ENCODE measurements at places on chromosomes 16 and 17.

GRCh38 chr17:43625606-43626005 is 36.1 kb downstream of the MEOX1 start:
- DNase-seq = no peak

GRCh38 chr17:35062308-35062707 is 1.2 kb downstream of the RFFL start:
- DNase-seq = no peak

GRCh38 chr17:16915752-16916556 is 56.0 kb downstream of the TNFRSF13B start:
- DNase-seq = no peak

GRCh38 chr17:75558666-75559530 is 28.7 kb upstream of the MYO15B start:
- DNase-seq = no peak

DNA sequence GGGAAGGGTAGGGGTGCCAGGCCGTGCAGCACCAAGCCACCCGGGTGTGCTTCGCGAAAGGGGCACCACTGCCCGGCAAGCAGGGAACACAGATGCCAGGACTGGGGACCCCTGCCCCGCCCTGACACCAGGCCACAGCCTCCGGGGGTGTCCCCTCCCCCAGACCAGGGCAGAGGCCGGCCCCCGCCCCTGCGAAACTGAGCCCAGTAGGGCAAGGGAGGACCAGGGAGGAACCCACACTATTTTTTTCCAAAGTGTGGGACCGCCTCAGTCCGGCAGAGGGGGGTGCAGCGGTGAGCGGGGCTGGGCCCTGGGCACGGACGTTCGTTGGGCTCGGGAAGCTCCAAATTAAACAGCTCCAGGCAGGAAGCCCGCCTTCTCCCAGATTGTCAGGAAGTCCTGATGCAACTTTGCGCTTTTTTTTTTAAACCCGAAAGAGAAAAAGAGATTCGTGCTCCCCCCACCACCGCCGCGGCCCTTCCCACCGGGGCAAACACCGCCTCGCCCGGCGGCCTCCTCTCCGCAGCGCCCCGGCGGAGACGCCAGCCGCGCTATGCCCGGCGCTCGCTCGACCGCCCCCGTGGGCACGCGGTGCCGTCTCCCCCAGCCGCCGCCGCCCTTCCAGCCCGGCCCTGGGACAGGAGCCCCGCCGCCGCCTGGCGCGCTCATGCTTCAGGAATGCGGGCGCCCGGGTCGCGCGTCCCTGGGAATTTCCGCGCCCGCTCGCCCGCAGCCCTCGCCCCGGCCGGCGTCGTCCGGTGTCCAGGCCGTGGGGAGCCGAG is 755 bp downstream of the PIEZO1 start:
- DNase-seq = peak; percentile 36

DNA sequence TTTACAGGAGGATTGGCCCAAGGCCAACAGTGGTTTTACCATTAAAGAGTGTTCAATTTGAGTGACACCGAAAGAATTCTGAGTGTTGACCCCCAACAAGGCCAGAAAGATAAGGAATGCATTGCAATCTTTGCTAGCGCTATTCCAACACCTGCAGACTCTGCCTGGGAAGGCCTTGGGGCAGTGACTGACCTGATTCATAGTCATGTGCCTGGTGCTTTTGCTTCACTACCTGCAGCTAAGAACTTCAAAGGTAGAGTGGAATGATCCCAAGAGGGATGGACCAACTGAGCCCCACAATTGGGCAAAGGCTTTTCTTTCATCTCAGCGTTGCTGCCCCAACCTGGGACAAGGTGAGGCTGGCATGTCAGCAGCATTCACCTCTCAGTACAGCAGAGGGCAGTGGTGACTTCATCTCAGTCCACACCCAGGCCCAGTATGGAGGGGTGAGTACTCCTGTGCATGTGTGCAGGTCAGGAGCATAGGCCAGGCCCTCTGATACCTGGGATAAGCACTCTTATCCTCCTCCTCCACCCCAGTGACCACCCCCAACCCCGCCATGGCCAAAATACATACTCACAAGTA is 149.6 kb upstream of the GNAO1 start:
- peak; percentile 6 for DNase-seq

GRCh38 chr17:44314869-44315661 is 6.7 kb downstream of the RUNDC3A start:
- DNase-seq = peak; percentile 33

- DNase-seq = no peak
Measured at GRCh38 chr16:57058291-57058861, 34.0 kb upstream of the CPNE2 start.

- DNase-seq = no peak
Measured at GRCh38 chr16:58259995-58260394, 34.8 kb downstream of the PRSS54 start.

GRCh38 chr17:35259001-35259400 is 16.1 kb downstream of the SLFN5 start:
- DNase-seq = no peak

DNA sequence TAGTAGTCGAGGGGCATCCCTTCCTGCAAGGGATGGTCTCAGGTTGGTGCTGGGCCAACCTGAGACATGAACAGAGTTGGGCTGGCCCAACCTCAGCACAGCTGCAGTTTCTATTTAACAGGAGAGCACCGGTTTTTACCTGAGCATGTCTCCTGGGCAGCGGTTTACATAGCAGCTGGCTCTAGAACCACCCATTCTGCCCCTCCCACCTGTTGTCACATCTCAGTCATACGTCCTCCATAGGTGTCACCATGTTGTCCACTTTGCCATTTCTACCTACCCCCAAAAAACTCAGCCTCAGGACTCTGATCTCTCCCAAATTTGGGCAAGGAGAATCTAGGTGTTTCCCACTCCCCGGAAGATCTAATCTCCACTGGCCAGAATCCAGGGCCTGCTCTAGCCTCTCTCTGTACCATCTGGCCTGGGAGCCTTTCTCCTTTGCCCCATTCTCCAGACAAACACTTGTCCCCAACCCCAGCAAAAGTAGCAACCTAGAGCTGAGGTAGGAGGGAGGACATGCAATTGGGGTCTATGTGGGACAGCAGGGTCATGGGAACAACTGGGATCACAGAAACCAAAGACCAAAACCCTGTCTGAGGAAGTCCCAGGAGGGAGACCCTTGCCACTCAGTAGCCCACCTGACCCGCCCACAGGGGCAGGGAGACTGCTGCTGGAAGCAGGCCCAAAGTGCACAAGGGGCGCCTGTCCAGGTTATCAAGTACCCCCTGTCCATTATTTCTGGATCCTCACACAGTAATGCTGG is 19.1 kb downstream of the ETV4 start:
- no peak for DNase-seq

DNA sequence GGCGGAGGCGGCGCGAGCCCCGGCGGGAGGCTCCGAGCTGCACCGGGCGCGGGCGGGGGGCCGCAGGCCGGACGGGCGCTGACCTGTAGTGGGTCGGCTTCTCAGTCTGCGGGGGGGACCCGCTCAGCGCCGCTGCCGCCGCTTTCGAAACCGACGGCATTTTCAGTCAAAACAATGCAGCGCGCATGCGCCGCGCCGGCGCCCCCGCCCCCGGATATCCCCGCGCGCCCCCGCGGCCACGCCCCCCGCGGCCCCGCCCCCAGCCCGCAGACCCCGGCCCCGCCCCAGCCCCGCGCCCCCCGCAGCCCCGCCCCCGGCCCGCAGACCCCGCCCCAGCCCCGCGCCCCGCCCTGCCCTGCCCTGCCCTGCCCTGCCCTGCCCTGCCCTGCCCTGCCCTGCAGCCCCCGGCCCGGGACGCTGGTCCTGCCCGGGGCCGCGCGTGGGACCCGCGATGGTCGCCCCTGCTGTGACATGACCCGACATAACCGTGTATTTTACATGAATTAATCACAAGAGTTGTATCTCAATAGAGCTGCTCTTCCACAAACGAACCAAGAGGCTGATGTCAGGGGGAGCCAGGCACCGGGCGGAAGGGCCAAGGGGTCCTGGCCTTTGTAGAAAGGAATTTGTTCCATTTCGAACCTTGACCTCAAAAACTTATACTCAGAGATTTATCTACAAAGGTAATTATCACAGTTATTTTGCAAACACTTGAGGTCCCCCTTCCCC is at the start of gene UNKL:
Gene UNKL, minus strand, starts transcription at position 173 of the 729 bp plus-strand sequence. Its CDS starts 13 bp downstream, at position 160.
- peak; percentile 72 for DNase-seq

- DNase-seq = no peak
Measured at GRCh38 chr16:50234771-50235556, 31.4 kb upstream of the ADCY7 start.

DNA sequence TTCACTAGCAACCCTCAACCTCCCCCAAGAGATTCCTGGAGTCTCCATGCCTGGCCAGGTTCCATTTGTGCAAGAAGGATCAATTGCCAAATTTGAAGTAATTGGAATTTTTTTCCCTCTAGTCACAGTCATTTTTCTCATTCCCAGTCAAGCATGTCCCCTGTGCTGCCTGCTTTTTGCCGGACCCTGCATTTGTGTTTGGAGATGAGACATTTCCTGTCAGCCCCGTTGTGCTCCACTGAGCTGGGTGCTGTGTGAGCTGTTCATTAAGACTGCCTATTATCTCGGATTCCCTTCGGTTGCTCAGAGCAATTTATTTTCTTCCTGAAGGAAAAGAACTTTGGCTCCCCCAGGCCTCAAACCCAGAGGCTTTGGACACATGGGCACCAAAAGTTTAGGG is 201.0 kb upstream of the NLRP1 start:
- DNase-seq = no peak

DNA sequence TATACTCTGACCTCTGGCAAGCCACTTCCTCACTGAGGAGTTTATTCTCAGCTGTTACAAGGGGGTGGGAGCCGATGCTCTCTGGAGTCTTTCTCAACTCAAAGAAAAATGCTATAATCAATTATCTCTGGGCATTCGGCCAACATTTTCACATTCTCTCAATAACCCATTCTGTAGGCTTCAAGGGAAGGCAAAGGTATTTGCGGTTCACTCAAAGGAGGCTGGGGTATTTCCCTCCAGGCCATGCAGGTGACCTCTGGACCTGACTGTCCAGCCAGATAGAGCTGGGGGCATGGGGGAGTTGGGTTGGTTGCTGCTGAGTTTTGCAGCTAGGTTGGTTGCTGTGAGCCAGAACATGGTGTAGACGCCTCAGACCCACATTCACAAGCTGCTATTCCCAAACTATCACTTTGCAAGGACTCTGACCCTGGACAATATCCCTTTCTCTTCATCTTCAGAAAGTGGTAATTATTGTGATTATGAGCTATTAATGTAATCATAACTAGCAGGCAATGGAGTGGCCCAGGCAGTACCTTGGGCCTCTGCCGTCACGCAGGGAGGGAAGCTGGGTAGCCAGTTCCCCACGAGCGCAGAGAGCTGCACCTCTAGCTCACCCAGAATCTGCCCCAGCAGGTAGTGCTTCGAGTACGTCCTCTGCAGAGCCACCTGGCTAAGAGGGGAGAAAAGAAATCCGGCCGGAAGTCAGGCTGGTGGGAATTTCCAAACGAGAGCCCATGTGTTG is 42.1 kb downstream of the AIPL1 start:
- DNase-seq = no peak

- DNase-seq = no peak
Measured at GRCh38 chr17:68684949-68685357, 83.8 kb upstream of the FAM20A start.

GRCh38 chr17:77325577-77326075 is 184.9 kb downstream of the SEC14L1 start:
- DNase-seq = no peak

All from activated CD4-positive, alpha-beta T cell treated with anti-CD3 and anti-CD28 coated beads, Interleukin-2, amount 50 U/mL, for 4 hours (primary cell).